ENCODE measurements at places on chromosomes 12 and 14.

- no peak for DNase-seq
These were observed 17.2 kb upstream of the TPCN1 start for GRCh38 chr12:113203852-113204760.

GRCh38 chr12:119179335-119180021 lies 747 bp downstream of the HSPB8 start:
- no peak for DNase-seq

DNA sequence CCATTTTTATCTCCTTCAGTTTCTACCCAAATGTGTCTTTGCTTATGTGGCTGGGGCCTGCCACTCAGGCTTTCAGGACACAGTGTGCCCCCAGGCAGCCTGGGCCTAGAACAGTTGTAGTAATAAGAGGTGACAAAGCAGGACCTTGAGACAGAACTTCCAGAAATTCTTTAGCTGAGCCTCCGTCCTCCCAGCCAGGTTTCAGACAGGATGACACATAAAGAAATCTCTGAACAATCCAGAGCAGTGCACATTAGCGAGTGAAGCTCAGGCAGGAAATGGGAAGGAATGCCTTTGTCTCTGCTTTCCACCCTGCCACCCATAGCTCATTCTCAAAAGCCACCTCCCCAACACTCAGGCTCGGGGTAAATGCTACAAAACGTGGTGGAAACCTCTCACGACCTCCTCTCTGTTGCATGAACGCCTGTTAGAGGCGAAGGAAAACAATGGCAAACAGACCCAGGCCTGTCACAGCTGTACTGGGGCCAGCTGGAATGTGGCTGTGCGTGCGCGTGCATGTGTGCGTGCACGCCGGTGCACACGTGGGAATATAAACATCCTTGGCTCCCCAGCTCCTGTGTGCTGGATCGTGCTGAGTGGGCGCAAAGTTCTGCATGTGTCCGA lies 286.7 kb downstream of the ZFP36L1 start:
- no peak for DNase-seq

GRCh38 chr14:105075379-105076295 lies 10.4 kb upstream of the GPR132 start:
- no peak for DNase-seq

- DNase-seq = no peak
These were observed 635.8 kb upstream of the FOXG1 start for GRCh38 chr14:28130610-28131284.

DNA sequence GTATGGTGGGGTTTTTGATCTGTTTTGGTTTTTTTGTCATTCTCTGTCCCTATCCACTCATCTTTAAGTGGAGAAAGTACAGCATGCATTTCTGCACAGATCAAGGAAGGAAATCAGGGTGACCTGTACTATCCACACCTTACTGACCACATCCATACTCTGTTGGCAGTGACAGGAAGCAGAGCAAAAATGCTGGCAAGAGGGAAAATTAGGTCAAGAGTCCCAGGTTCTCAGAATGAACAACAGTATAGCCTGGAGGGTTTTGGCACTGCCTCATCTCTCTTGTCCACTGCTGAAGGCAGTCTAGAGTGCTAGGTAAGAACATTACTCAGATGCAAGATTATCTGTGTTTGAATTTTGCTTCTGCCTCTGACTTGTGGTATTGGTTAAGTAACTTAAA lies 70.7 kb downstream of the TAOK3 start:
- DNase-seq = no peak

GRCh38 chr14:52563120-52563519 lies 10.5 kb downstream of the GPR137C start:
- DNase-seq = no peak

- no peak for DNase-seq
These were observed 293.0 kb upstream of the TBX3 start for GRCh38 chr12:114976959-114977358.

- DNase-seq = peak; percentile 15
These were observed 5.3 kb upstream of the RAB35 start for GRCh38 chr12:120121766-120122293.

GRCh38 chr12:108649126-108649525 lies 15.4 kb upstream of the SELPLG start:
- DNase-seq = no peak

DNA sequence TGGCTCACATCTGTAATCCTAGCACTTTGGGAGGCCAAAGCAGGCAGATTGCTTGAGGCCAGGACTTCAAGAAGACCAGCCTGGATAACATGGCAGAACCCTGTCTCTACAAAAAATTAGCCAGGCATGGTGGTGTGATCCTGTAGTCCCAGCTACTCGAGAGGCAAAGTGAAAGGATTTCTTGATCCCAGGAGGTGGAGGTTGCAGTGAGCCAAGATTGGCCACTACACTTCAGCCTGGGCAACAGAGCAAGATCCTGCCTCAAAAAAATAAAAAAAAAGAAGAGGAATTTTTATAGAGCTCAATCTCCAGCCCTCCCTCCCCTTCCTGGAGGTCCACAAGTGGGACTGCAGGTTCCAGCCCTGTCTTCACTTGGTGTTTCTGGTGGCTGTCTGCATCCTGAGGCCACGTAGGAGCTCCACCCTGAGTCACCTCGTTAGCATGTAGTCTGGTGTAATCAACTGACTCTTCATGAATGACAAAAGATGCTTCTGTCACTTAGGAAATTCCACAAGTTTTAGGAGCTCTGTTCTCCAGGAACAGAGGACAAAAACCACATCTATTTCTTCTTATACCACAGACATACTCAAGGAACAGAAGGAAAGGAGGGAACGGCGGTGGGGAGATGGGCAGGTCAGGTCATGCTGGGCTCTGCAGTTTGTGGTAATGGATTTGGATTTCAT lies 16.2 kb downstream of the CCDC62 start:
- no peak for DNase-seq

GRCh38 chr12:26292596-26292995 lies 97.2 kb downstream of the SSPN start:
- DNase-seq = no peak

GRCh38 chr12:4417455-4417854 lies 28.2 kb downstream of the FGF6 start:
- no peak for DNase-seq

All from CD4-positive, alpha-beta T cell treated with Interleukin-2 at 100 ng/mL for 4 hours (primary cell).